ENCODE measurements at places on chromosomes 2 and 18.

- DNase-seq: no peak
Observed at GRCh38 chr2:233492078-233492477, 74.5 kb downstream of the USP40 start.

DNA sequence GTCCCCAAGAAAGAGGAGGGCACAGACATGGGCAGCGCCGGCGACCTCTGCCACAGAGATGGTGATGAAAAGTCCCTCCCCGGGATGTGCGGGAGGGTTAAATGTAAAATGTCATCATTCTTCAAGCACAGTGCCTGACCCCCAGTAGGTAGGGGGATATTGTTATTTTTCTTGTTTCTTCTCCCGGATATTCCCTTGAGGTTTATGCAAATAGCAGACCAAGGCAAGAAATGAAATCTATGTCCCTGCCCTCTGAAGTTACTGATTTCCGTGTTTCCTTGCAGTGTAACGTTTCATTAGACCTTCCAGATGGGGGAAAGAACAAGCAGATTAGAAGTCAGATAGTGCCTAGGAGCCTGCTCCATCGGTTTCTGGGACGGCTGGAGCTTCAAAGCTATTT lies 158.3 kb downstream of the KLHL29 start:
- no peak for DNase-seq

- DNase-seq: no peak
Observed at GRCh38 chr18:48138210-48138609, 207.8 kb upstream of the SMAD2 start.

DNA sequence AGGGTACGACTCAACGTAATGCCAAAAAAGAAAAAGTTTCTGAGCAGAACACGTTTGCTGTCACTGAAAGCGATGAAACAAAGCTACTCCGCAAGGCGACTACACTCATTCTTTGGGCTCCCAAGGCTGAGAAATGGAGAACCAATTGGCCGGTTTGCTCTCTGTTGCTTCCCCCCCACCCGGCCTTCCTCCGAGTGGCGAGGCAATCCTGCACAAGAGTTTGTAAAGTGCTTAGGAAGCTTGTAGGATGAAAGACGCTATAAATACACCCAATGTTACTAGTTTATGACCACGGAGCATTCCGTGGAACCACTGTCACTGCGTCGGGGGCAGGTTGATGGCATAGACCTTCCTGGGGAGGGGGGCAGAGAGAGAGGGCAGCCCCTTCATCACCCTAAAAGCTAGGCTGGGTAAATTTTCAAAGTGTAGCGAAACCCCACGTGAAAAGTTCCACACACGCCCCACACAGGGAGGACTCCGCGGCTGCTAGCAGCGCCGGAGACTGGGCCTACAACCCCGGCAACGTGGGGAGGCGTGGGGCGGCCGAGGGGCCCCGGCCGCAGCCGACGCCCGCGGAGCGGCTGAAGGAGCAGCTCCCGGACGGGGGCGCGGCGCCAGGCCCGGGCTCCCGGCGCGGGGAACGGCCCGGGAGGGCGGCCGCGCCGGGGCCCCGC lies 915 bp downstream of the CUL3 start:
- no peak for DNase-seq

GRCh38 chr2:160298960-160299359 lies 98.9 kb upstream of the ITGB6 start:
- DNase-seq: no peak

GRCh38 chr2:161238560-161239325 lies 69.5 kb upstream of the PSMD14 start:
- DNase-seq: no peak

DNA sequence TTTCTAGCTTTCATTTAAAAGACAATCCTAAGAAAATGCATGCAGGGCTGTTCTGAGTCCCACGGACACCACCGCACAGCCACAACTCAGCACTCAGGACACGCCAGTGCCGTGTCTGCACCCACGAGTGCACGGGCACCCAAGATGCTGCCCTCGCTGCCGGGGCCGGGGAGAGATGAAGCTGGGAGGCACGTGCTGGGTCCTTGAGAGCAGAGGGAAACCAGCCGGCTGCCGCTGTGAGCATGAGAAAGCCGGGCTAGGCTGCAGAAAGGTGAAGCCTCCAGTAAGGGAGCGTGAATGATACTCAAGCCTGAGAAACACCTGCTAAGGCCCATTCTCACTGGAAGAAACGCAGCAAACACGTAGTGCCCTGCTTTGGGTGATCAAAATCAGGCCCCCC lies 4.8 kb downstream of the COPS9 start:
- DNase-seq: no peak

DNA sequence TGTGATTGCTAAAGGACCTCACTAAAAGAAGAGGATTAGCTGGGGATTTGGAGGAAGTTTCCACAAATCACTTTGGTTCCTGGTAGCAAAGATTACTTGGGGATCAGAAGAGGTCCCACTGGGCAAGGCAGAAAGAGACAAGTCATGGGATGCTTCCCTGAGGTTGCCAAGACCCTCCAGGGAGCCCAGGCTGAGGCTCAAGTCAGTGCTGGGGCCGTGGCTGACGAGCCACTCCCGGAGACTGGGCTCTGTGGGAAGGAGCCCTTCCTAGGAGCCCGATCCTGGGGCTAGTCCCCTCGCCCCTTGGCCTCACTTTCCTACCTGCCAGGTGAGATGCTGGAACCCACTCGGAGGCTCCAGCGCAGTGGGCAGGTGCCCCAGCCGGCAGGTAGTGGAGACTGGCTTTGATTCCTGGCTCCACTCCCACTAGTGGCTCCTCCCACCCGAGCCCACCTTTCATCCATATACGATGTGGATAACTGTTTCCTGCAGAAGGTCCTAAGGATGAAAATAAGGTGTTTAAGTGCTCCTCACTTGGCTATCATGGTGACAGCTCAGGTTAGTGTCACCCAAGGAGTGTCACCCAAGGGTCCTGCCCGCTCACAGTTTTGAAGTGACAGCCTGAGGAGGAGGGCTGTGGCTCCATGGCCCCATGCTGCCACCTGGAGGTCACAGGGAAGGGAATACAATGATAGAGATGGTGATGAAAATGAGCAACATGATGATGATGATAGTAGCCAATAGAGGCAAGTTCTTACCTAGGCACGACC lies 100.5 kb downstream of the CAPN13 start:
- no peak for DNase-seq

DNA sequence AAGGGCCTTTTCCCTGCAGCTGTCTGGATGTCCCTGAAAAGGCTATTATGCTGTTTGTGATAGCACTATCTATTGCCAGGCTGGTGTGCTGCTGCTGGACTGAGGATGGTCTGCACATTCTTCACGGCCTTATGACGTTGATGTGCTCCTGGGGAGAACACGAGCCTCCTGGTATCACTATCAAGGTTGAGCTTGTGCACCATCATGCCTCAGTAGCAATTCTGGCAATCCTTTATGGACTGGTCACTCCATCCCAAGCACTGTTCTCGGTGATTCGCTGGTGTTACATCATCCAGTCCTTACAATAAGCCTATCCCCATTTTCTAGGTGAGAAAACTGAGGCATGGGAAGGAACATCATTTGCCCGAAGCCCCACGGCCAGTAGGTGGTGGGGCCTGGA lies 18.2 kb upstream of the CCBE1 start:
- no peak for DNase-seq

DNA sequence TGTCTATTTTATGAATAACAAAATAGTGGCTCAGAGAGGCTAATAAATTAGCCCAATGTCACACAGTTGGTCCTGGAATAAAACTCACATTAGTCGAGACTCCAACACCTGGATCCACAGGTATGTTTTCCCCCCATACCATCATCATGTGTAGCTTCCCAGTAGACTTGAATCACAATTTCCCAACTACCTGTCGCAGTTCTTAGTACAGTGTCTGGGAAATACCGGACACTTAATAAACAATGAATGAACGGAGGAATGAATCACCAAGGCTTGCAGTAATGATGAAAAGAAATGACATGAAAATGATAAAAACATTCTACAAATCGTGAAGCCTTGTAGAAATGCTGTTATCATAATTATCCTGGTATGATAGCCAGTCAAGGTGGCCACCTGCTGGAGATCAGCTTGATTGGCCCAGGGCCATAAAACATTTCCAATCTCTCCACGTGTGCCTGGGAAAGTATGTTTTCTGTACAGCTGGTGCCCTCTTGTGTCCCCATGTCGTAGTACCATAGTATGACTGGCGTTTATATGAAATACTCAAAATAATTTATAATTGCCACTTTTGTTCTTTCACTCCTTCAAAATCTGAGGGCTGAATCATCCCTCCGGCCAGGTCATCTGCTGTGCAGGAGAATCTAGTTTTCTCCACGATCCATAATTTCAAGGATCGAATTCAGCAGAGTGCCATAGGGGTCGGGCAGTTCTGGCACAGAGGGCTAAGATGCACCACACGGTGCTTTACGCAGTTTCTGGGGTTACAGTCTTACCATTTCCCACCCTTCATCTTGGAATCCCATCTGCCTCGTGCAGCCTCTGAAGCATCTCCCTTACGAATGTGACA lies 95.4 kb downstream of the LAMA1 start:
- no peak for DNase-seq

- DNase-seq: no peak
Observed at GRCh38 chr2:152467677-152468410, 132.9 kb downstream of the FMNL2 start.
